T-helper 1 cell (primary cell): ENCODE measurements at places on chromosomes 7 and 10.

DNA sequence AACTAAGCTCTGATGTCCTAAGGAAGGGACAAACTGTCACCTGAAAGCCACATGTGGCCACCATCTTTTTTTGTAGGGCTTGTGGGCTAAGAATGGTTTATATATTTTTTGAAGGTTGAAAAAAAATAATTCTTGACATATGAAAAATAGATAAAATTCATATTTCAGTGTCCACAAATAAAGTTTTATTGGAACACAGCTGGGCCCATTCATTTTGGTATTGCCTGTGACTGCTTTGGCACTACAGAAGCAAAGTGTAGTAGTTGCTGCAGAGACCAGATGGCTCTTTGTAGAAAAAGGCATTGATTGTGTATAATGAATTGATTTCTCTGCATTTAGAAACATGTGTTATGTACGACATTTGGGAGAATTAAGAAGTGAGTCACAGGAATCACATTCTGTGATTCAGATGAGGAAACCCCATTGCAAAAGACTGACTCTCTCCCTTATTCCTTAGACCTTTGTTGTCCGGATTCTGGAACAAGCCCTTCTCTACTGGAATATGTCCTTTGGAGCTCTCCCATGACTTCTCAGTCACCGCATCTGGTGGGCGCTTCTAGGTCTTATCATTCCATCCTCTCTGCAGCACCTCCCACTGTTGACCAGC, 438.7 kb downstream of the LRMDA start:
- DNase-seq = no peak

GRCh38 chr7:70694971-70695794, 436.8 kb upstream of the GALNT17 start:
- DNase-seq = no peak

- no peak for DNase-seq
Observed at GRCh38 chr10:5604236-5604925, 62.0 kb downstream of the ASB13 start.

- DNase-seq = no peak
Observed at GRCh38 chr10:123651421-123652047, 14.6 kb upstream of the GPR26 start.

DNA sequence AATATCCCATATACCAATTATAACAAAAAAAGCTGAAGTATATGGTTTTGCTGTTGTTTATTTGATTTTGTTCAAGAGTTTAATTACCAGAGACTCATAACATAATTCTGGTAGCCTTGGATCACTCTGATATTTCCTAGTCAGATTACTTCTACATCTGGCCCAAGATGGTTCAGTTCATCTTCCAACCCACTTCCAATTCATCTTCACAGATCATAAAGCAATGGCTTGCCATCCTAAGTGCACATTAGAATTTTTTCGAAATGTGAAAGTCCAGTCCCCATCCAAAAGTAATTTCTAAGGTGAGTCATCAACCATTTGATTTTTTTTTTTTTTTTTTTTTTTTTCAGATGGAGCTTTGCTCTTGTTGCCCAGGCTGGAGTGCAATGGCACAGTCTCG, 8.0 kb upstream of the HIBADH start:
- DNase-seq = no peak

GRCh38 chr10:22319980-22320558, 830 bp upstream of the BMI1 start:
- DNase-seq = no peak

GRCh38 chr10:35124540-35124939, 2.1 kb upstream of the CREM start:
- DNase-seq = no peak

- no peak for DNase-seq
Observed at GRCh38 chr7:64574540-64575099, 11.7 kb upstream of the ZNF680 start.

DNA sequence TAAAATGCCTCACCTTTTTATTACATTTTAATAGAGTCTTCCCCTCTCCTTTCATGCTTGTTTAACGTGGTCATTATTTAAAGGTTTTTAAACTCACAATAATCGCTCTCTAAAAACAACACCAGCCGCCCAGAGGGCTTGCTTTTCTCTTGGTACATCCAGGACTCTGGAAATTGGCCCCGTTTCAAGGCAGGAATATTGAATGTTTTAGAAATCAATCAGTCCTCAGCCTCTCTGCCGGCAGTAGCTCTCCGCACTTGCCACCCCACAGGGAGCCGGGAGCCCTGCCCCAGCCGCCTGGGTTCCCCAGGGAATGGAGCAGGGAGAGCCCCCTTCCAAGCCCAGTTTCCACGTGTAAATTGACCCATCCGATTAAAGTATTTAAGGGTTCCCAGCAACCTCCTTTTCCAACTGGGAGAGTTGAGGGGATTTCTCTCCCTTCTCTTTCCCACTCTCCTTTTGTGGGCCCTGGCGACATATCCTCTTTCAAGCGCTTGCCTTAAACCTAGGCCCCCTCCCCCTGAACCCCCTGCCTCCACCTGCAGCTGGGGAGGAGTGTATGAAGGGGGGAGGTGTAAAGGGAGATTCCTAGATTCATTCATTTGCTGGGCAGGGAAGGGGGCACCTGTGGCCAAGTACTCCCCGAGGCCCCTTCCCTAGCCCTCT, 1.9 kb downstream of the FGF8 start:
- no peak for DNase-seq

DNA sequence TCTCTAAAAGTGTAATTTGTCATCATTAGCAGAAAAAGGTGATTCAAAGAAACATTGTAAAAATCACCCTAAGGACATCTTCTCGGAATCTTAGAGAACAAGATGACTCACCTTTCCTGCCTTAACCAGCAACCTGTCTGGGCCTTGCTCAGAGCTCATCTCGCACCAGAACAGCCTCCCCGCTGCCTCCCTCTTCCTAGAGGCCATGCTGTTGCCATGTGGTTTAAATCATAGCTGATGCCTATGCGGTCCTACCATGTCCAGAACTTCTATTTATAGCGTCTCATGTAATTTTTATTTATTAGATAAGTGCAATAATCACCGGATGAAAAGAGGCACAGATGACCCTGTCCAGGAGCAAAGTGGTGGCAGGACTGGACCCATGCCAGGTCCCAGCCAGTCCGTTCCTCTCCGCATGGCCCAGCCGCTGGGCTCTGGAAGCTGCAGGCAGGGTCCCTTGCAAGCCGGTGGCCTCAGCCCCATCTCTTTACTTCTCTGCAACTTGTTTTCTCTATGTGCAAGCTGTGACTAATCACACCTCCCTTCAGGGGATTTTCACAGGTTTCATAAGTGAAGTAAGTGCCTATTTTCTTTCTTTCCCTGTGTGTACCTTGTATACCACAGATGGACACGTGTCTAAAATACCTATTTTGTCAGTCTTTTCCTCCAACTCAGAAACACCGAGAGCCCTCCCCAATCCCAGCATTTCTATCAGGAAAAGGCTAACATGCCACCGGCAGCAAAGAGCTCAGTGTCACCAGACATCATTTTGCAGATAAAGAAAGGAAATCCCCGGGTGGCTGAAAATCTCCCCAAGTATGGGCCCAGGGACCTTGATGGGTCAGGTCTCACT, 27.1 kb downstream of the KLF6 start:
- DNase-seq = peak; percentile 46

DNA sequence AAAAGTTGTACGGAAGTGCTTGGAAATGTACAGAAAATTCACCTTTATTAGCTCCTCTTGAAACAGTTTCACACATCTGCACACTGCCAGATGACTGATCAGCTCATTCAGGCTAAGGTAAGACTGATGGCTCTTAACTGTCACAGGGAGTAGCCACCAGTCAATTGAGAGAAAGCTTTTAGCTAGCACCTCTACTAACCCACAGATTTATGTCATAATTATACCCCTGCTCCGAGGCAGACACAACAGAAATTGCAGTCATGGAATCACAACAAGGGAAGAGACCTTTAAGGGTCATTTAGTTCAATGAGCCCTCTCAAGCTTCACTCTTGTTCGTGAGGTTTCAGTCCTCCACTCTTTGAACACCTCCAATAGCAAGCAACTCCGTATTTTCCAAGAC, 235.4 kb downstream of the TRIL start:
- DNase-seq = no peak

DNA sequence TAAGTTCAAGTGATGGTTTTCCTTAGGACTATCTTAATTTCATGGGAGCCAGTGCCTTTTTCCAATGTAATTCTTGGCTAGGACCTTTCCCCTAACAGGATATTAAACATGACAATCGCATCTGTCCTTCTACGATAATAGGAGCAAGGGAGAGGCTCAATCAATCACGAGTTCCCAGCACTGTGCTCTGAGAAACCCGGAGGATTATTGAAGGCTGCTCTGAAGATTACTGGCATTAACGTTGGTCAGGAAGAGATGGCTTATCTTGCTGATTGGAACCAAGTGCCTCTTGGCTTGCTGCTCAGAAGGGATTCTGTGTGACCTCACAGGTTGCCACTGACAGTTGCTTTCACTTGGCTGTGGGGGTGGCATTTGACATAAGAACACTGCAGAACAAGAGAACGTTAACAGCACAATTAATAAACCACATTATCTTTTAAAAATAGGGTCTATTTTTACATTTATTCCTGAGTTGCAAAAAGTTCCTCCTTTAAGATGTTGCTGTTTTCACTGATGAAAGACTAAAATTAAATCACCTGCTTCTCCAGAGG, 252.1 kb upstream of the TAC1 start:
- DNase-seq = no peak

- DNase-seq = no peak
Observed at GRCh38 chr7:114539575-114539974, 125.0 kb downstream of the FOXP2 start.

- no peak for DNase-seq
Observed at GRCh38 chr7:40356871-40357709, 222.3 kb downstream of the SUGCT start.

- DNase-seq = no peak
Observed at GRCh38 chr7:150869467-150869866, 17.1 kb downstream of the AOC1 start.

DNA sequence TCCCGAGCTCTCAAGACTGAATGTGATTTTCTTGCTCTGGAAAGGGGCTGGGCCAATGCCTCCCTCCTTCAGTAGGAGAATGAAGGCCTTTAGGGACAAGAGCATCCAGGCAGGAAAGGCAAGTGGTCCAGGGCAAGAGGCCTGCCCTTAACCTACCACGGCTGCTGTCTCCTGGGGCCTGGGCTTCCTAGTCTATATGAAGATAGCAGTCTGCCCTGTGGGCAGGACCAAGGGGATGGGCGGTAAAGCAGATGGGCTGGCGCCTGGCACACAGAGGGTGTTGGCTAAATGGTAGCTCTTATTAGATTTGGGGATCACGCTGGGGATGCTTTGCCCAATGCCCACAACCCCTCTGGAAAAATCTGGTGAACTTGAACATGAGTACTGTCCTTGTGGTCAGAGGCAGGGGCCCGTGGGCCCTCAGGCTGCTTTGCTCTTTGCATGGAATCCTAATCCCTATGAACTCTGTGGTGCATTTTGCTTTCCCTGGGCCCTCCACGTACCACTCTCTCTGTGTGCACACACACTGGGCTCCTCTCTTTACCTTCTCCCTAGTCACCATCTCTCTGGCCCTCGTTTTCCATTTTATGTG, 20.3 kb downstream of the CHAT start:
- no peak for DNase-seq

GRCh38 chr10:111089293-111089692, 12.5 kb downstream of the ADRA2A start:
- DNase-seq = no peak

DNA sequence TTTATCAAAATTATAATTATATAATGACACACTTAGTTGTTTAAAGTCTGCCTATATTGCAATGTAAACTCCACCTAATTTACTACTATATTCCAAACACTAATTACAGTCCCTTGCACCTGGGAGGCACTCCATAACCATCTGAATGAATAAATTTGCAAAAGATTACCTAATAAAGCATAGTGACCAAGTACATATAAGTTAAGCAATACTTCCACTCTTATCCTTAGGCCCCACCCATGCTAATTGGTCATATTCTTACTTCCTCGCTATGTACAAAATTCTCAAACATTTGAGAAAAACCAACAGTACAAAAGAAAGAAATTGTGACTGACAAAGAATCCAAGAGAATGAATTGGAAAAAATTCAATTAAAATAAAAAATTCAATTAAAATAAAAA, 65.3 kb downstream of the ZFAND4 start:
- no peak for DNase-seq

GRCh38 chr10:48195803-48196202, 78.7 kb downstream of the FRMPD2 start:
- no peak for DNase-seq

- no peak for DNase-seq
Observed at GRCh38 chr10:102914781-102915180, 3.3 kb upstream of the CNNM2 start.

DNA sequence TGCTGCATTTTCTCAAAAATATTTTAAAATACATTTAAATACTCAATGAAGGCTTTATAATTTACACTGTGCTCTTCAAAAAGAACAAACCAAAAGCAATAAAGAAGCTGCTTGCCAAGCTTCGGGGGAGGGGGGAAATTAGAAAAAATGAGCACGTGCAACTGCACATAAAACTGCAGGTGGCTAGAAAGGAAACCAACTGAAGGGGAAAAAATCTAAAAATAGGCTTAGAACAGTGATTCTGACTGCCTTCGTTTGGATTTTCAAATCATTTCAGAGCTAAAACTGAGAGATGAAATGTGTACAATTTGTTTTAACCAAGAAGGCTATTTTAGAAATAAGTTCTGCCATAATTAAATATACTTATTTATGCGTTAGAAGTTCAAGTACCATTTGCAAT, 61.4 kb downstream of the ABI1 start:
- no peak for DNase-seq

- DNase-seq = no peak
Observed at GRCh38 chr10:70324339-70324861, 40.6 kb upstream of the NPFFR1 start.

DNA sequence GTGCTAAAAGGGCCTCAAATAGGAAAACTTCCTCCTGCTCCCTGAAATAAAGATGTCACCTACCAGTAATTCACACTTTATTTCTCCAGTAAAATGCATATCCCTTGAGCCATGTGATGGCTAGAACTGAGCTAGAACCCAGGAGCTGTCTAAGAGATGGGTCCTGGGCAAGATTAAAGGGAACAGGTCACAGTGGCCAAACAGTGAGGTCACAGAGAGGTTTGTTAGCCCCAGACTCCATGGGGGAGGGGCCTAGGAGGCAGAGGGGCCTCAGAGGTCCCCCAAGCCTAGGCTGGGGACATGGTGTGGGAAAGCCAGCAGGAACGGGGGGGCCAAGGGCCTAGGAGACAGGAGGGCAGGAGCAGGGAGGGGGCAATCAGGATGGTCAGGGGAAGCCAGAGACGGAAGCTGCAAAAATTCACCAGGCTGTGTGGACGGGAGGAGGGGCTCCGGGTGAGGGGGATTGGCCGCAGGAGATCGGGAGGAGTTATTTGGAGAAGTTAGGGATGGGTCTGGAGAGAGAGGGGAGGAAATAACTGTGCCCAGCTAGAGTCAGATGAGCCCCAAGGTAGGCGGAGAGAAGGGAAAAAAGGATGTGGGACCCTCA, 3.3 kb downstream of the FBXO24 start:
- DNase-seq = no peak
